ENCODE measurements at places on chromosomes 4 and X.

GRCh38 chr4:22416403-22416802 lies 99.5 kb downstream of the ADGRA3 start:
- no peak for DNase-seq

DNA sequence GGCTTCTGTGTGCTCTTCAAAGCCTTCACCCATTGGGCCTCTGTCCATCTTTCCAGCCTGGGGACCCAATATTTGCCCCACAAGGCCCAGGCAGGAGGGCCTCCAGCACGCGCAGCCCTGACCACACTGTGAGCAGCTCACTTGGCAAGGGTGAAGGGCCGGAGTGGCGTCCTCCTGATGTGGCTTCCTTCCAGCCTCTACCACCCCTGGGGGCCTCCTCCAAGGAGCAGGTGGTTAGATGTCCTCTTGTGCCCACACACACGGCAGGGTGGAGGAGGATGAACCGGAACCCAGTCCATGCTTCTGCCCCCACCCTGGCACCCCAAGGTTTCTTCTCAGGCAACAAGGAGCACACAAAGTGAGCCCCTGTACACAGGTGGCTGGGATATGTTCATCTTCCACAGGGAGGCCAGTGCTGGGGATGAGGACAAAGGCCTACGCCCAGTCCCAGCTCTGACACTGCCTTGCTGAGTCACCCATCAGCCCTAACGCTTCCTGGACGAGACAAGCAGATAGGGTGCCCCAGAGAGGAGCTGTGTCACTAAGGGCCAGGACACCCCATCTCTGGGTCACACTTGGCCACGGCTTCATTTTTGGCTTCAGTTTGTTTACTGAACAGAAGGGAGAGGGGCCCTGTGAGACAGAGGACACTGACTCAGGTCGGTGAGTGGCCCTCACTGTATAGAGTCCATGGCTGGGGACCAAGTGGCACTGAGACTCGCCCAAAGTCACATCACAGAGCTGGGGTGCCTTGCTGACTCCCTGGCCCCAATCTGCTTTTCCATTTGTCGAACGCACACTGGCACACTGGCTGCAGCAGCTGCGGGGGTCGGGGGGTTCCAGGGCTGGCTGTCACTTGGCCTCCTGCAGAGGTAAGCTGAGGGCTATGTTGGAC lies 1.9 kb downstream of the UBL4A start:
- no peak for DNase-seq

- DNase-seq, result no peak
Measured at GRCh38 chr4:179071131-179071530, 1628.9 kb upstream of the AGA start.

DNA sequence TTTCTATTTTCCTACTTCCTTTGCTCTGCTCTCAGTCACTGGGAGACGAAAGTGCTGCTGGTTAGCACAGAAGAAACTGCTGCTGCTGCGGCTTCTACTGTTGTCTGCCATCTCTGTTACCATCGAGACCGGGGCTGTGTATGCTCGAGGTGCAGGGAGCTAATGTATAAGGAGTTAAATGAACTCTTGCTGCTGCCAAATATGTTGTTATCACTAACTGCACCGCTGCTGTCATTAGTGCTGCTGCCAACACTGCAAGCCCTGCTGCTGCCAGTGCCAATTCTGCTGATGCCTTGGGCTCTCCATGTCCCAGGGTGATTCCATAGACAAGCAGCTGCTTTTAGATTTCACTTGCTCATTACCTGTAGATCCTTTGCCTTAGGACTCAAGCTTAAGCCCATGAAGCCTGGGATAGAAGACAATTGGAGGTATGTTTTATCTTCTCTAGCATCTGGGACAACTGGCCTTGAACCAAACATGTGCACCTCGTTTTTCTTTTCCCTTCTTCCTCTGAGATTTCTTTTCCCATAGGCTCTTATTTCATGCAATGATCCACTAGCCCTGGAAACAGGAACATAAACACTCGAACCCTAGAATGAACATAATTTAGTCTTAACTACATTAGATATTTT lies 107.8 kb downstream of the CCSER1 start:
- DNase-seq, result no peak

- DNase-seq, result no peak
Measured at GRCh38 chrX:112081781-112082652, 559 bp downstream of the TRPC5 start.

DNA sequence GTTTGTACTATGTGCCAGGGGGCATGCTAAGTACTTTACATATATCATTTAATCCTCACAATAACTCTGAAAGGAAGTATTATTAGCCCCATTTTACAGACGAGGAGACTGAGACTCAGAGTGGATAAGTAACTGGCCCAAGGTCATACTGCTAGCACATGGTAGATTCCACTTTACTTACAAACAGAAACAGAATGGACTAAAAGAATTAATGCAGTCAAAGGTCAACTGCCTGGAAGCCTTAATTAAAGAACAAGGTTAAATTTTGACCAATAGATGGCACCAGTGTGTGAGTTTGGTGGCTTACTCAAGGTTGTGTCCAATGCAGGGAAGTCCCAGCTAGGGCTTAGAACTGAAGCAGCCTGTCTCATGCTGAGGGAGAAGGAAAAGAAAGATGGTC lies 4.7 kb downstream of the RIPPLY1 start:
- no peak for DNase-seq

GRCh38 chr4:94068753-94069719 lies 138.6 kb upstream of the SMARCAD1 start:
- DNase-seq, result no peak

- DNase-seq, result no peak
Measured at GRCh38 chr4:143082701-143083100, 102.0 kb upstream of the USP38 start.

DNA sequence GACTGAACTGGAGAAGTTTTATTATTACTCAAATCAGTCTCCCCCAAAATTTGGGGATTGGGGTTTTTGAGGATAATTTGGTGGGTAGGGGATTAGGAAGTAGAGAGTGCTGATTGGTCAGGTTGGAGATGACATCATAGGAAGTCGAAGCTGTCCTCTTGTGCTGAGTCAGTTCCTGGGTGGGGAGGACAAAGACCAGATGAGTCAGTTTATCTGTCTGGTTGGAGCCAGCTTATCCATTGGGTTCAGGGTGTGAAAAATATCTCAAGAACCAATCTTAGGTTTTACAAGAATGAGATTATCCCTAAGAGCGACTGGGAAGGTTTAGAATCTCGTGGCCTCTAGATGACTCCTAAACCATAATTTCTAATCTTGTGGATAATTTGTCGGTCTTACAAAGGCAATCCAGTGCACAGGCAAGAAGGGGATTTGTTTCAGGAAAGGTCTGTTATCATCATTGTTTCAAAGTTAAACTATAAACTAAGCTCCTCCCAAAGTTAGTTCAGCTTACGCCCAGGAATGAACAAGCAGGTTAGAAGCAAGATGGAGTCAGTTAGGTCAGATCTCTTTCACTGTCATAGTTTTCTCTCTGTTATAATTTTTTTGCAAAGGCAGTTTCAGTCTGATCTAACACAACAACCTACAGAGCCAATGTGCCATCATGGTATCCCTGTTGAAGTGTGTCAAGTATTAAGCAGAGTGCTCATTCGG lies 274.5 kb downstream of the SLC7A11 start:
- no peak for DNase-seq

GRCh38 chr4:128303986-128304385 lies 16.4 kb upstream of the PGRMC2 start:
- DNase-seq, result no peak

- DNase-seq, result no peak
Measured at GRCh38 chr4:107951551-107951950, 20.2 kb downstream of the CYP2U1 start.

Data from stimulated activated CD8-positive, alpha-beta memory T cell treated with anti-CD3 and anti-CD28 coated beads, Interleukin-4, amount 100 ng/mL, for 1 hour (primary cell).